ENCODE measurements at places on chromosomes 5 and 9.

DNA sequence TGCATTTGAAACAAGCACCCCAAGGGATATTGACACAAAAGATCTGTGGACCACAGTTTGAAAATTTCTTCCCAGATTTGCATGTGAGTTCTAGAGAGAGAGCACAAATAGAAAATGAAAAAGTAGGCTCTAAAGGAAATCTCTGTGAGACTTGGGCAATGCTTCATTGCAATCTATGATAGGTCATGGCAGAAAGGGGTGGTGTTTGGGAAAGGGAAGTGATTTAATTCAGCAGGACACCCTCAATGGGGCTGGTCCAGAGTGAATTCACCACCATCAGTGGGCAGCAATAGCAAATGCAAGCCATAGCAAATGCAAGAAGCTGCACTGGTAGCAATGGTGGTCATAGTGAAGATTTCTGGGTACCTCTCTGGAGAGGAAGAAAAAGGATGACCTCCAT, 58.1 kb downstream of the ANKRD55 start:
- no peak for DNase-seq

DNA sequence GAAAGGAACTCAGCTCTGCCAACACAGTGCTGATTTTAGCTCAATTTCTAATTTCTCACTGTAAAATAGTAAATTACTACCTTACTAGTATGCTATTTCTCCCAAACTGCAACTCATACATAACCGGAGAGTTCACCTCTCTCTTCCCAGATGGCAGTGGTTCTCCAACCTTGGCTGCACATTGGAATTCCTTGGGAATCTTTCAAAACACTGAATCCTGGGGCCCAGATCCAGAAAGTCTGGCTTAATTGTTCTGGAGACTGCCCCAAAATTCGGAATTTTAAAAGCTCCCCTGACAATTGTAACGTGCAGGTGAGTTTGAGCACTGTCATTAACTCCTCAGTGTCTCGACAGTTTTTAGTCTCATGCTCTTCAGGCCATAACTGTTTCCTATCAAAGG, 100.3 kb downstream of the SLC1A3 start:
- DNase-seq, result no peak

GRCh38 chr5:52956014-52956413, 33.1 kb upstream of the ITGA2 start:
- no peak for DNase-seq

- DNase-seq, result peak; percentile 85
Observed at GRCh38 chr5:73498057-73498992, at the start of gene BTF3. BTF3 (plus strand) TSS chr5:73498442; CDS start chr5:73498668, 226 bp downstream.

DNA sequence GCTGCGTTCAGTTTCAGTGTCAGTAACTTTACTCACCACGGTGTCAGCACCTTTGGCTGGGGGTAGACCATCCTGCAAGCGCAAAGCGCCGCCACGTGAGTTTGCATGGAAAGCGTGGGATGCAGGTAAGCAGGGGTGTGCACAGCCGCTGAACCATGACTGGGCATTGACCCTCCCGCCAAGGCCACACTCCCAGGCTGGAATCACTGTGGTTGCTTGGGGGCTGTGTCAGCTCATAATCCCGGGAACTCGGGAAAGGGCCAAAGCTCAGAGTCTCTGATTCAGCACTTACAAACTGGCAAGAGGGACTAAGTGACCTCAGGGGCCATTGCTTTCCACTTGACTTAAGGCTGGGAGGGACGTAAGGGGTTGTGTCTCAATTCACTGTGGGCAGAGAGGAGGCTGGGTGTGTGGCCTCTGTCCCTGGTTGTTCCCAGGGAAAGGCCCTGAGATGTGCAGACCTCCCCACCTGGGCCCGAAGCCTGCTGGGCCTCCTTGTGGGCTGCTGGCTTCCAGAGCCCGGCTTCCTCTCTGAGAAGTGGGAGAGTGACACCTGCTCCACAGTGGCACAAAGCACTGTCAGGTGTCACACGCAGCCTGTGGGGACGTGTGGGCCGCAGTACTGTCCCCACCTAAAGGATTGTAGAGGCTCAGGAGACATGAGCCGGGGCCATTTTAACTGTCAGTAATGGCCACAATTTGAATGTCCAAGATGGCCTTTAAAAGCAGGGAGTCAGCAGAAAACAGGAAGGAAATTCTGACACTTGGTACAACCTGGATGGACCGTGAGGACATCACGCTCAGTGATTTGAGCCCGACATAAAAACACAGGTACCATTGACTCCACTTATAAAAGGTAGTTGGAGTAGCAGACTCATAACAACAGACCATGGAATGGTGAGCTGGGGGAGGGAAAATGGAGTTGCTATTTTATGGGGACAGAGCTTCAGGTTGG, 16.7 kb downstream of the ABO start:
- DNase-seq, result no peak

- no peak for DNase-seq
Observed at GRCh38 chr5:78783434-78784130, 135.0 kb upstream of the LHFPL2 start.

All from NCI-H526 treated with DMSO at 0.1 percent for 48 hours (cell line).